ENCODE measurements at places on chromosomes 4 and X.

DNA sequence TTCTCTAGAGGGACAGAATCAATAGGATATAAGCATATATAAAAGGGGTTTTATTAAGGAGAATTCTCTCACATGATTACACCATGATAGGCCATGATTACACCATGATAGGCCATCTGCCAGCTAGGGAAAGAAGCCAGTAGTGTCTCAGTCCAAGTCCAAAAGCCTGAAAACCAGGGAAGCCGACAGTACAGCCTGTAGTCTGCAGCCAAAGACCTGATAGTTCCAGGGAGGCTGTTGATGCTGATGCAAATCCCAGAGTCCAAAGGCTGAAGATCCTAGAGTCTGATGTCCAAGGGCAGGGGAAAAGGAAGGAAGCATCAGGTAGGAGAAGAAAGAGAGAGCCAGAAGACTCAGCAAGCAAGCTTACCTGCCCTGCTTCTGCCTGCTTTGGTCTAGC lies 411.3 kb upstream of the EMCN start:
- no peak for DNase-seq

DNA sequence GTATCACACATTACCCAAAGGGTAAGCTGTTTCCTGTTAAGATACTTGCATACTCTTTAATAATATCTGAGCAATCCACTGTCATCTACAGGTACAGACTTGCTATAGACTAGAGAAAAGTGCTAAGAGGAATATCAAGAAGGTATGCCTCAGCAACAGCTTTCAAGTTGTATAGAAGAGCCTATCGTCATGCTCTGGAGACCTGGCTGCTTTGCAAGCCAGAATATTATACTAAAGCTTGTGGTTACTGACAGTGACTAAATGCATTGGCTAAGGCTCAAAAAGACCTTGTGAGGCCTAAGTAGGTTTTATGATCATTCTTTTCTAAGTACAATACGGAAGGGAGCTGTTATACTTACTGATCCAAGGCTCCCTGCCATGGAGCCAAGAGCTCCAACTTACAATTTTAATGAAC lies 11.3 kb downstream of the LAMP2 start:
- DNase-seq = peak; percentile 98

- DNase-seq = peak; percentile 53
Observed at GRCh38 chrX:39201305-39201990, 400.2 kb downstream of the MID1IP1 start.

GRCh38 chrX:106875151-106875550 lies 28.0 kb downstream of the RIPPLY1 start:
- no peak for DNase-seq

DNA sequence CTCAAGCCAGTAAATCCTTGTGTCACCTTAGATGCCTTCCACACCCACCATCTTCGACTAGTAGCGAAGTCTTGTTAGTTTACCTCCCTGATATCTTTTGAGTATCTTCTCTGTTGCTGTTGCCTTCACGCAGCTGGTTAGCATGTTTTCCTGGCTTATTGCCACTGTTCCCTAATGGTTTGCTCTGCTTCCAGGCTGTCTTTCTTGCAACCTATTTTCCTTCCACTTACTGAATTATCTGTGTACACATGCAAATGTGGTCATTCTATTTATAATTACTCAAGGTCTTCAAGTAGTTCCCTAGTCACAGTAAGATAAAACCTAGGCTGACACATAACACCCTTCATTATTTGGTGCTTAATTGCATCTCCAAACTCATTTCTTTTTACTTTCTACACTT lies 89.5 kb downstream of the UGT8 start:
- no peak for DNase-seq

DNA sequence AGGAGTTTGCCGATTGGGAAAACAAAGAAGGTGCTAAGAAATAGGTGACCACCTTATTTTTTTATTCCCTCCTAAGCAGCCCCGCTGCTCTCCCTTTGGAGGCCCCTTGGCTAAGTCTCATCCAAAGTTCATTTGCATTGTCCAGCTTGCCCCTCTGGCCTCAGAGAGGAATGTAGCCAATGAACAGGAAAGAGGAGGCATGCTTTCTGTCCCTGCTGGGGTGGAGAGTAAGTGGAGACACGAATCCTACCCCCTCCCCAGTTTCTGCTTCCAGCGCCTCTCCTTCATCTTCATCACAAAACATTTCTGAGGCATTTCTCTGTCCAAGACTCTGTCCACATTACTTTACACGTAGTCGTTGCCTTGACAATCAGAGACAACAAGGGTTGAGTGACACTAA lies 38.7 kb downstream of the NLGN3 start:
- no peak for DNase-seq

DNA sequence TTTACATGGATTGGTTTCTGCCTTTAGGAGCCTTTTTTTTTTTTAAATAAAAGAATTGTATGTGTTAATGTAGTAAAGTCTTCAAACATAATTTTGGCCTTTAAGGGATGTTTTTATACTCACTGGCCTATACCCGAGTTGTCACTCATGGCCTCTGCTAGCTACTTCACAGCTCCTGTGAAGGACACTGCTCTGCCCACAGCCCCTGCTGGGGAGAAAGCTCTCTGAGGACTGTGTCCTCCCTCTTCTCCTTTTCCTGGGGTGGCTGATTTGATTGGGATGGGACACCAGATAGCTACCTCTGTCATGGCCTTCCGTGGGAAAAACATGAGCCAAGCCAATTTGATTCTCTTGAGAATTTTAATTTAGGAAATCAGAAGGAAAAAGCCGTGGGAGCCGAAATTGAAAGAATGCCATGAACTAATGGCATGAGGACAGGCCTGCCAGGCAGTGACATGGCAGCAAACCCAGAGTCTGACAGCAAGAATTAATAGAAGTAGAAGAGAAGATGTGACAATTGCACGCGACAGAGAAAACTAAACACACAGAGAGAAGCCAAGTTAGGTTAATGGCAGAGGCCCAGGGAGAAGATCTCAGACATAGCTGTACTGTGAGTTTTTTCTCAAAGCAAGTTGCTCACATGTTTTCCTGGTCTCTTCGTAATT lies 81.4 kb downstream of the ARHGAP10 start:
- DNase-seq = no peak

DNA sequence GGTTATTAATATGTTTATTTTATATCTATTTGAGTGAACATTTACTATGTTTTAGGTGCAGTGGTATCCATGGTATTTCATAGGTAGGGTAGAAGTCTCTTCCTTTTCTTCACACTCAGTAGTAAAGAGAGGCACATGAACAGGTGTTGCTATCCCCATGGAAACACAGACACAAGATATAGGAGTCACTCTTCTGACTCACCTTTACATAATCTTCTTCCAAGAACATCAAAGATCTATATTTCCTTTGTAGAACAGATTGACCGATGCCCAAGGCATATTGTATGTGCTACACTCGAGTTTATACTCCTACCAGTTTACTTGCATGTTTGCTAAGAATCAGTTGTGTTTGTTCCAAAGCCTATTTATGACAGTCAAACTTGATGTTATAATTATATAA lies 1997.4 kb downstream of the C4orf33 start:
- peak; percentile 13 for DNase-seq

GRCh38 chr4:164761746-164762275 lies 7.9 kb downstream of the SMIM31 start:
- DNase-seq = no peak

DNA sequence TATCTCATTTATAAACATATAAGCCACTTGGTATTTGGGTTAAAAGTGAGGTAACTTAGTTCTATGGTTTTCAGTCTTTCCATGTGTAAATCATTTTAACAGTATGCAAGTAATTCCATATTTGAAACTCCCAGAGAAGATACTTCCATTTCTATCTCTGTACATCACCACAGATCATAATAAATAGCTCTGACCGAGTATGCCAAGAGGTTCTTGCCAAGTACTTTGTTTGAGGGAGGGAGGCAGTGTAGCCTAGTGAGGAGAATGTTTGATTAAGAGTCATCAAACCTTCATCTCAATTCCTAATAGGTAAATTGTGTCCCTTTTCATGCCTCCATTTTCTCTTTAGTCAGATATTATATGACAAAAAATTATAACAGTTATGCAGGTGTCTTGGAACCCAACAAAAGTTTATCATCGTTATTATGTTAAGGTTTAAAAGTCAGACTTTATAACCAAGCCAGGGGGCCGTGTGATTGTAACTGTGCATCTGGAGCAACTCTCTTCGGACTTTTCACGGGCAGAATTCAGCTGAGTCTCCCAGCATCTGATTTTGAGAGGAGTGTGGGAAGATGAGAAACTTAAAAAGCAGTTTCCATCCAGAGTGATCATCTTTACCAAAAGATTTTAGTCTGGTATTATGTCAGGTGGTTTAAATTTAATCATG lies 123.8 kb downstream of the ANK2 start:
- DNase-seq = no peak

- peak; percentile 71 for DNase-seq
Observed at GRCh38 chrX:26915064-26915463, 548.1 kb downstream of the PPP4R3C start.

GRCh38 chr4:73895201-73896175 lies 26.3 kb downstream of the CXCL1 start:
- no peak for DNase-seq

DNA sequence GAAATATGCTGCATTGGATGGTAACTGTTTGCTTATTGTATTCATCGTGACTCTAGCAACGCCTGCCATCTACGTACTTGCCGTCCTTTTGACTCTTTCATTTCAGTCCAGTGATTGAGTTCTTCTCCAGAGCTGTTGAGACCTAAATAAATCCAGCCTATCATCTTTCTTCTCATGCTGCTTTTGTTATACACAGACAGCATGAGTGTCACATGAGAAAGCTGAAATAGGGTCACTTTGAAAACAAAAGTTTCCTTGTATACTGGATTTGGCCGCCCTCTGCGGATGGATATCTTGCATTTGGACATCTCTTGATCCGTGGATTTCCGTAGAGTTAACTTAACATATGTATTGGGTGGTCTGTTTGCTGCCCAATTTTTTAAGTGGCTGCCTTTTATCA lies 67.2 kb downstream of the TMPRSS11F start:
- DNase-seq = no peak

DNA sequence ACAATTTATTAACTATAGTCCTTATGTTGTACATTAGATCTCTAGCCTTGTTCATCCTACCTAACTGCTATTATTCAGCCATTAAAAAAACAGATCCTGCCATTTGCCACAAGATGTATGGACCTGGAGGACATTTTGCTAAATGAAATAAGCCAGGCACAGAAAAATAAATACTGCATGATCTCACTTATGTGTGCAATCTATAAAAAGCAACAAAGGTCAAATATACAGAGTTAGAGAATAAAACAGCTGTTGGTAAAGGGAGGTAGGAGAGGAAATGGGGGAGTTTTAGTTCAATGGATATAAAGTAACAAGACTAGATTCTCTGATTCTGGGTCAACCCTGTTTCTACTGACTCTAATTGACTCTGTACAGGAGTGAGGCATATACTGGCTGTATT lies 103.3 kb upstream of the FAM9C start:
- DNase-seq = no peak

GRCh38 chr4:166991006-166991561 lies 243.2 kb downstream of the SPOCK3 start:
- DNase-seq = no peak

- no peak for DNase-seq
Observed at GRCh38 chrX:42496239-42496638, 281.7 kb downstream of the PPP1R2C start.

DNA sequence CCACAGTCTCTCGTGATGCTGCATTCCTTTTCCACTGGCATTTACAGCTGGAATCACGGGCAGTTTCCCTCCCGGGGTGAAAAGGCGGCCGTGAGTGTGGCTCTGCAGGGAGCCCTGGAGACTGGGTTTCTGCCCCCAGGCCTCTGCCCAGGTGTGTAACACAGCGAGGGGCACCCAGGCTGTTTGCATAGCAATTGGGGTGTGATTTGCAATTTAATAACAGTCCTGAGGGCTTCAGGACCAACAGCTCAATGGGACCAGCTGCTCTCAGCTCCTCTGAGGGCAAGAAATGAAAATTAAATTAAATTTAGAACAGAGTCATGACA lies 99.0 kb upstream of the SHOX start:
- DNase-seq = no peak

DNA sequence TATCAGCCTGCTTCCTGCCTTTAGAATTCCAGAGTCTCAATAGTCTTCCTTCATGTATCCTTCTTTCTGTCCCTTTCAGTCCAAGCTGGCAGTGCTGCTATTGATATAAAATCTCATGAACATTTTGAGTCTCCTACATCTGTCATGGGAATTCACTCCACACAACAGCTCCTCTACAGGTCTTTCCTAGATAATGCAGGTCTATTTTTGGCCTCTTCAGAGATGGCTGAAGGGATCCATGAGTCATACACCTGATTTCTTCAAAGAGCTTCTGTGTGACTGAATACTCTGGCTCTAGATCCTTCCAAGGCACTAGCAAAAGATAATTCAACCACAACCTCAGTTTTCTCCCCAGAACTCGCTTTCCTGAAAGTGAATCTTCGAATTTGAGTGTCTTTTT lies 115.4 kb downstream of the STPG2 start:
- DNase-seq = peak; percentile 72

DNA sequence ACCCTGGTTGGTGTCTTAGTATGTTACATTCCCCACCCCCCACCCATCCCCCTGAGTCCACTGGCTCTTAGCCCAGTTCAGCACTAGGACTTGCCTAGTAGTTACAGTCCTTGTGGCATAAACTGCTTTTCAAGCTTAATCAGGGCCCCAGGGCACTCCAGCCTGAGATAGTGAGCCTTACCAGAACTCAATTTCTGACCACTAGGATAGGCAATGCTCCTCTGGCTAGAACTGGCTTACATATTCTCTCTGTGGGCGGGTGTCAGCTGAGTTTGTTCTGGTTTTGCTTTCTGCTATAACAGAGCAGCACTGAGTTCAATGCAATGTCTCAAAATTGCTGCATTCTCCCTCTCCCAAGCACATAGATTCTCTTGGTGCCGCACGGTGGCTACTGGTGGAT lies 391.4 kb upstream of the DIPK2B start:
- no peak for DNase-seq

DNA sequence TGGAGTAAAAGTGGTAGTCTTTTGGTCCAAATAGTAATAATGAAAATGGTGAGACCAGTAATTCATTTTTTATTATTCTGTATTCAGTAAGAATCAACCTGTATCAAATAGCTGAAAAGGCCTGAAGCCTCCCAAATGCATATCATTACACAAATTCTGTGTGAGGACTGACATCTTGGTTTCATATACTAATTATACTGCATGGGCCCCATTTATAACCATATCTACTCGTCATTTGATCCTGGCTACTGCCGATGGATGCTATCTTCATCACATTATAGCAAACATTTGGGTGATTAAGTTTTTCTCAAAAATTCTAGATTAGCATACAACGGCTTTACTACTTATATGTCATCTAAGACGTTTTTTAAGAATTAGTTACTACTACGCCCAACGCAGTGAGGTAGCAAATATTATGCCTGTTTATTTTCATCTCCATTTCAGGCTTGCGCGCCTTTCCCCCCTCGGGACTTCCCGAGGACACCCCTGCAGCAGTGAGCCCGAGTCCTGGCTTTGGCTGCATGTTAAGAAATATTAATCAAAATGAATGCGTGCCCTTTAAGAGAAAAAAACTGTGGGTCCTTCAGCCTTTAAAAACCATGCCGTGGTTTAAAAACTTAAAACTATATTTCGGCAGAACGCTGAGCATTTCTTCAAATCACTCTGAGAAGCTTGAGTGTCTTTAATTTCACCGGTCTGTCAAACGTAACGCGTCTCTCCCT lies 814 bp upstream of the MMAA start:
- no peak for DNase-seq

- DNase-seq = peak; percentile 21
Observed at GRCh38 chr4:42519803-42520417, 122.6 kb downstream of the SHISA3 start.

Measured in mammary epithelial cell (primary cell).